ENCODE measurements at places on chromosomes 5 and 9.

DNA sequence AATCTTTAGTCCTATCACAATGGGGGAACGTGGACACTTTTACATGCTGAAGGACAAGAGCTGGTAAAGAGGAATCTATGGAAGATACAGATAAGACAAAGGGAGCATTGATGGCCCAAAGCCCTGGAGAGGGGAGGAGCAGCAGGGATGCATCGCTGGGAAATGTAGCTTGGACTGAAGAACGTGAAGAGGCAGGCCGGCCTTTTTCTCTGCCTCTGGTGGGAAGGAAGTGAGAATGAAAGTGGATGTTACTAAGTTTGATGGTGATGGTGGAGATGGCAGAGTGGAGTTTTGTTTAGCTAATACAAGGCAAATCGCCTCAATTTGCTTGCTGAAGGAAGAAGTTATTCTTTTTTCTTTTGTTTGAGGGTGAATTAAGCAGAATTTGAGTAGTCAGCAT is 124.6 kb upstream of the TAF11L2 start:
- no peak for DNase-seq

DNA sequence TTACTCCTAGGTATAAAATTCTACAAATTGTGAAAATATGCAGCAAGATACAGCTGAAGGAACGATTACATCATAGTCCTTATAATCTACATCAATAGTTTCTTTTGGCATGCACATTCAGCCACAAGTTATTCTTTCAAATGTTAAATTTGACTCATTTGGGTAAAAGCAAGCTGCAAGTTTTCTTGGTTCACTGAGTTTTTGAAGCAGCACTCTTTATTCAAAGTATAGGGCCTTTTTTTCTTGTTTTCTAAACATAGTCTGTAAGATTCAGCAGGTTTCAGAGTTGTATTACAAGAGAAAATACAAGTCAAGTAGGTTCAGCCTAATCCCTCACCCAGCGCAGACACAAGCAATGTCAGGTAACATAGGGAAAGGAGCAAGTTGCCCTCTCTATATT is 981.5 kb downstream of the PTPRD start:
- DNase-seq, result no peak

DNA sequence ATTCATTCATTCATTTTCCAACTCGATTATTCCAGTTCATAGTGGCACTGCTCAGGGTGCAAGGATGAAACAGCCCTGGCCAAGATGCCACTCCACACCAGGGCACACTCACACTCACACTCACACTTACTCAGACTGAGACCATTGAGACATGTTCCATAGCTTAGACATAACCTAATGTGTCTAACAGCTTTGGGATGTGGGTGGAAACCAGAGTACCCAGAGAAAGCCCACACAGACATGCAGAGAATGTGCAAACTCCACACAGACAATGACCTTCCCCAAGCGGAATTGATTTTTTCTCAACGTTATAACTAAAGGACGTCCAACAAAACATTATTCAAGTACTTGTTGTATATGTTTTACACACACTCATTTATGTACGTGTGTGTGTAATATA is 1363.5 kb downstream of the EFNA5 start:
- no peak for DNase-seq

GRCh38 chr5:35120715-35121114 is 73.0 kb upstream of the AGXT2 start:
- DNase-seq, result no peak

- no peak for DNase-seq
Observed at GRCh38 chr5:94440015-94440414, 178.4 kb downstream of the KIAA0825 start.

Measured in fibroblast of the conjunctiva (primary cell).